ENCODE measurements at places on chromosomes 5 and 9.

DNA sequence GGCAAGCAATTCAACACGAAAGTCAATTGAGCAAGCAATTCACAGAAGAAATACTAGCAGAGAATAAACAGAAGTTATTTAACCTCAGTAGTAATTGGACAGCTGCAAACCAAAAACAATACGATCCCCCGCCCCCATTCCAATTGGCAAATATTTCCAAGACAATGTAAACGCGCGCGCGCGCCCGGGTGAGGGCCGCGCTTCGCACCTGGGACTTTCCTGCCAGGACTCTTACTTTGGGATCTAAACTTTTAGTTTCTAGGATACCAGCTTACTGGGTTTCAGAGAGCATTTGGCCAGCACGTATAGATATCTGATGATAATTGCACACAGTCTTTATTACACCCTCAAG, 8.6 kb downstream of the RUFY1 start:
- DNase-seq = no peak

GRCh38 chr5:7190712-7191250, 205.2 kb upstream of the ADCY2 start:
- DNase-seq = no peak

- DNase-seq = peak; percentile 59
Measured at GRCh38 chr5:108728566-108729241, 19.0 kb upstream of the FER start.

GRCh38 chr5:141961466-141961865, 3.5 kb upstream of the PCDH12 start:
- no peak for DNase-seq

GRCh38 chr9:123257276-123257675, 11.1 kb downstream of the STRBP start:
- DNase-seq = no peak

- DNase-seq = no peak
Measured at GRCh38 chr9:76733096-76733495, 31.1 kb upstream of the PCA3 start.

DNA sequence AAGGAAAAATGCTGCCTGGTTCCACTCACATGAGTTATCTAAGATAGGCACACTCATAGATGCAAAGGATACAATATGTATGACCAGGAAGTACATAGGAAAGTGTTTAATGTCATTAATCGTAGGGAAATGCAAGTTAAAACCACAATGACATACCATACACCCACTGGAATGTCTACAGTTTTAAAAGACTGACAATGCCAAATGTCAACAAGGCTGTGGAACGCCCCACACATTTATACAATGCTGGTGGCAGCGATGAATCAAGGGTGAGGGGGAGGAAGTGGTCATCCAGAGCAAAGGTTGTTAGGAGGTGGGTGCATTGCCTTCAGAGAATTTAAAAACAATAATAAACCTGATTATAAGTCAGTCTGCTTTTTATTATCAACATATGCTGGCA, 437.8 kb downstream of the ARHGEF28 start:
- DNase-seq = no peak

GRCh38 chr5:31116466-31117031, 76.9 kb upstream of the CDH6 start:
- DNase-seq = no peak

- no peak for DNase-seq
Measured at GRCh38 chr5:27341342-27341741, 303.0 kb upstream of the CDH9 start.

Measured in activated CD4-positive, alpha-beta T cell treated with anti-CD3 and anti-CD28 coated beads, Interleukin-2, amount 50 U/mL, for 4 hours (primary cell).